Activated T-helper 2 cell treated with anti-CD3 and anti-CD28 coated beads, Interferon-gamma antibody, Interleukin-2, Interleukin-4, amounts not matched to agents 10 μg/mL and 5 μg/mL and 100 μg/mL, durations not matched to agents 14 hours and 24 hours and 36 hours (primary cell): ENCODE measurements at places on chromosomes 7 and 10. TPM values are rescaled to one million over a fixed set of nuclear protein-coding genes. Genes with fewer than 3 reads are reported as not detected.

CFAP43 gene
- 0.07 TPM in 1 of 2 replicates, not detected in the other for total RNA-seq

SFRP5 gene
- not detected in 2 replicates for total RNA-seq

AKR1C2 gene
- not detected in 2 replicates for total RNA-seq

PBLD gene
- total RNA-seq, result 1.3 TPM in 2 replicates

ACBD5 gene
- 21.5 and 22.8 TPM in 2 replicates for total RNA-seq

CACNA2D1 gene
- not detected in 2 replicates for total RNA-seq

FAM25A gene
- total RNA-seq, result not detected in 2 replicates

NPFFR1 gene
- total RNA-seq, result not detected in 2 replicates

EGR2 gene
- 126 and 137 TPM in 2 replicates for total RNA-seq
